ENCODE measurements at places on chromosomes 13 and 19.

- no peak for DNase-seq
Observed at GRCh38 chr19:32166238-32166637, 179.2 kb upstream of the ZNF507 start.

DNA sequence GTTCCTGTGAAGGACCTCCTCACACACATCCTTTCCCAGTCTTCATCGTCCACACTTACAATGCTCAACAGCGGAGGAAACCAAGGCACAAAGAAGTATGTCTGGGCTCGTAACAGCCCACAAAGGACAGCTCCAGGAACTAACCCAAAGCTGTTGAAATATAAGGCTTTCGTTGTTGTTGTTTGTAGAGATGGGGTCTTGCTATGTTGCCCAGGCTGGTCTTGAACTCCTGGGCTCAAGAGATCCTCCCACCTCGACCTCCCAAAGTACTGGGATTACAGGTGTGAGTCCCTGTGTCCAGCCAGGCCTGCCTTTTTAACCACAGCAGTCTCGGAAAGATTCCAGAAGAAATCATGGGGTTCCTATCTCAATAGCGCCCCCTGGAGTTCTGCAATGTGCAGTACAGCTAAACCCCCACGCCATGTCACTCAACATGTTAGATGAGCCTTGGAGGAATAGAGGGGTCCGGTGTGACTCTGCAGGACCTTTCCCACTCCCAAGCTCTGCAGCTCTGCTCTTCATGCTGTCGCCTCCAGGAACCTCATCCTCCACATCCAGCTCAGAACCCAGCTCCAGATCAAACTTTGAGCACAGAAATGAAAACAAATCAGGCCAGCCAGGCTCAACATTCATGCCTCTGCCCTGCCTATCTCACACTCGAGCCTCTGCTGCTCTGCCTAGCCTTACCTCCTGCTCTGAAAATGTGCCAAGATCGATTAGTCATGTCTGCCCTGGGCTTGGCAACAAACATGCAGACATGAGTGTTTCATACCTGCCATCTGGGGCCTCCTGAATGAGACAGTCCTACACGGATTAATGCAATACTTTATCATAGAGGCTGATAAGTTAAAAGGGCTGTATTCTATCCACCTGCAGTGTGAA lies 7.5 kb downstream of the PLA2G4C start:
- DNase-seq = no peak

DNA sequence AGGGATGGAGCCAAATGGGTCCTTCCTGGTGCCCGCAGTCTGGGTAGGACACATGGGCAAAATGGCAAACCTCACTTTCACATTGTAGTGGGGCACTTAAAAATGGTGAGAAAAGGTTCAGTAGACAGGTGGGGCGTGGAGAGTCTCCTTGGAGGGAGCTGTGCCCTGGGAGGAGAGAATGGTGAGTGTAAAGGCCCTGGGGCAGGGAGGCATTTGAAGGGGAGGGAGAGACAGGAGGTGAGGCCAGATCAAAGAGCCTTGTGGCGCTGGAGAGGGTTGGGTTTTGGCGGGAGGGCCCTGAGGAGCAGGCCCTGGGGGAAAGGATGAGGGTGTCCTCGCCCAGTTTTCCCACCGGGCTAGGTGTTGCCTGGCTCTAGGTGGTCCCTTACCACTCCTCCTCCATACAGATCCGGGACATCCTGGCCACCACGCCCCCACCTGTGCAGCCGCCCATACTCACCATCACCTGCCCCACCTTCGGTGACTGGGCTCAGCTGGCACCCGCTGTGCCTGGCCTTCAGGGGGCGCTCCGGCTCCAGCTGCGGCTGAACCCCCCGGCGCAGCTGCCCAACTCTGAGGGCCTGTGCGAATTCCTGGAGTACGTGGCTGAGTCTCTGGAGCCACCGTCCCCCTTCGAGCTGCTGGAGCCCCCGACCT lies 6.3 kb downstream of the MAP1S start:
- no peak for DNase-seq

DNA sequence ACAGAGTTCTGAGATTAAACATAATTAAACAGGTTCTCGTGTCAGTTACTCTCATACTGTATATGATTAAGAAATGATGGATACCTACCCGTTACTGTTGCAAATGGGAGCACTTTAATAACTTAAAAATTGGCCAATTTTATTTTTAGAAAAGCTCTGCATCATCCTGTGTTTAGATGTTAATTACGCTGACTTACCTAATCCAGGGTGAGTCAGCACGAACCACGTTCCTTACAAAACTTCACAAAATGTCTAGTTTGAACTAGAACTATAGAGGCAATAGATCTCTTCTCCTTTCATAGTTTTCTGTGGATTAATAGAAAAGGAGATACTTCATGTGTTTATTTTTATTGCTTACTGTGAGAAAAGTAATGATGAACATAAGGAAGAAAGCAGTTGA lies 363.9 kb downstream of the MYO16 start:
- no peak for DNase-seq

- no peak for DNase-seq
Observed at GRCh38 chr13:21371011-21371410, 88.1 kb downstream of the ZDHHC20 start.
